Thoracic aorta endothelial cell (primary cell): ENCODE measurements at places on chromosomes 7 and 10. TPM values are rescaled to one million over a fixed set of nuclear protein-coding genes. Genes with fewer than 3 reads are reported as not detected.

Gene OR2A7
- 0.27 and 0.65 TPM in 2 replicates for total RNA-seq

Gene NPFFR1
- not detected in 2 replicates for total RNA-seq

Gene NOS3
- 86.2 and 96.3 TPM in 2 replicates for total RNA-seq

Gene ENTPD1
- total RNA-seq: 8.0 and 19.6 TPM in 2 replicates

Gene SAMD9
- total RNA-seq: 15.8 and 16.8 TPM in 2 replicates

Gene GRID1
- not detected in 2 replicates for total RNA-seq

Gene SFTPA1
- not detected in 2 replicates for total RNA-seq
